ENCODE measurements at places on chromosomes 7 and 10. TPM values are rescaled to one million over a fixed set of nuclear protein-coding genes. Genes with fewer than 3 reads are reported as not detected.
A peak's percentile ranks its signal among the peaks of the same experiment; 100 is the strongest.

The TUBAL3 gene
- total RNA-seq: 6.3 TPM

The OGA gene
- 41.6 TPM for total RNA-seq

The STEAP2 gene
- 0.02 TPM for total RNA-seq

DNA sequence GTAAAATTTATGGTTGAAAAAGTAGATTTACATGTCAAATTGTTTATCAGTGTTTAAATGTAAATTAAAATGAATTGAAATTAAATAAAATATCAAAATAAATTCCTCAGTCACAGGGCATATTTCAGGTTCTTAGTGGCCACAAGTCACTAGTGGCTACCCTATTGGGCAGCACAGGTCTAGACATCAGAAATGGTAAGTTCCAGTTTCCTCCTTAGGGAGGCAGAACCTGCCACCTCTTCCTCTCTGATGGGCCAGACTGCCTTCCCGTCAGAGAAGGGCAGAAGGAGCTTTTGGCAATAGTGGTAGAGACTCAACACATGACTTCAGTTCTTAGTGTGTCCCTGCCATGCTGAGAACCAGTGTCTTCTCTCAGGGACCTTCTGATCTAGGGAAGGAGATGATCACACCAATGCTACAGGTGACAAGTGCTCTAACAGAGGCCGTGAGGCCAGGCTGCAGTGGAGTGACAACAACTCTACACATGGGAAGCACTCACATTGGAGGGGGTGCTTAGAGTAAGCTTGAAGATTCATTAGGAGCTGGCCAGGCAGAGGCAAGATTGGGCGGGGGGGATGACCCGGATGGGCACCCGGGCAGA is 14.4 kb upstream of the PCBD1 start:
- DNase-seq: peak; percentile 36

DNA sequence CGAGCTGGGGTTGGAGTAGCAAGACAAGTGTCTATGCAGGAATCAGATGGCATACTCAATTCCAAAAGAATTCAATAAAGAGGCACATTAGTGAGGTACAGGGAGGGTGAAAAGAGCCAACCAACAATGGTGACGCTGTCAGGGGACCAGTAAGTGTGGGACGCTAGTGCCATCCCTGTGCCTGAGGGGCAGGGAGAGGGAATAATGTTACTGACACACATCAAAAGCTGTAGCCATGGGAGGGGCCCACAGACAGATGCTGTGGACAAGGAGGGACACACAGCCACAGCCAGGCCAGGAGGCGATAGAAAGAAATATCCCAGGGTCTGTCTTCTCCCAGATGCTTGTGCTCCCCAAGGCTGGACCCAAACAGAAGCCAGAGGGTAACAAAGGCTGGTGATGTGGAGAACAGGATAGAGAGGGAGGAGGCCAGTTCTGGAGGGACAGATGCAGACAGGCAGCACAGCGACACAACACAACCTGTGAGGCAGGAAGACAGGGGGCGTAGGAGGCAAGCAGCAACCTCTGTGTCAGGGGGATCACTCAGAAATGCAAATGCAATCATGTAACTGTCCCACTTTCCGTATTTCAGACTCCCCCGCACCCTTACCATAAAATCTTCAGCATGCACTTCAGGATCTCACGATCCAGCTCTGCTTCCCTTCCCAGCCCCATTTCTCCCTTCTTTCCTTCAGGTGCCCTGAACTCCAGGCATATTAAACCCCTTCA is 240.5 kb upstream of the FZD8 start:
- no peak for DNase-seq

GRCh38 chr7:139453673-139454321 is 29.7 kb downstream of the KLRG2 start:
- DNase-seq: no peak

DNA sequence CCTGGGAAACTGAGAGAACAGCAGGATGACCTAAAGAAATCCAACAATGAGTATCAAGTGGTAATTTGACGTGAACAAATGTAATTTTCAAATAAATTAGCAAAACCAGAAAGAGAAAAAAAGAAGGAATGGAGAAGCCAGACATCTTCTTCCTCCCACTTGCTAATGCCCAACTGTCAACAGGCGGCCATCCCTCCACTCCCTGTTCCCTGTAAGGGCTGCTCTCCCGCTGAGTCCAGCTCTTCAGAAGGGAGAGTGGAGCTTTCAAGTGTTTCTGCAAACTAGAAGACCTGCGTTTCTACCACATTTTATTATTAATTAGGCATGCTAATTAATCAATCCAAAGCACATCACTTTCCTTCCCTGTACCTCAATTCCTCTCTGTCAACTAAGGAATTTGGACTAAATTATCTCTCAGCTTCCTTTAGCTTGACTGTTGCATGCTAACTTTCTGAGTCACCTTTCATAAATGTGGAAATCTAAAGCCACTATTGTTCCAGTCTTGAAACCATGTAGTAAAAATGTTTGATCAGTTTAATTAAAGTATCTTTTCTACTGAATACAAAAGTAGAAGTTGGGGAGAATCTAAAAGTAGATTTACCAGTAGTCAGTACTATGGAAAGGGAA is 48.4 kb upstream of the CUL1 start:
- no peak for DNase-seq

- no peak for DNase-seq
These were observed 153.8 kb downstream of the PRKG1 start for GRCh38 chr10:51227897-51228713.

- peak; percentile 32 for DNase-seq
These were observed 108.0 kb upstream of the YAE1 start for GRCh38 chr7:39458061-39458745.

DNA sequence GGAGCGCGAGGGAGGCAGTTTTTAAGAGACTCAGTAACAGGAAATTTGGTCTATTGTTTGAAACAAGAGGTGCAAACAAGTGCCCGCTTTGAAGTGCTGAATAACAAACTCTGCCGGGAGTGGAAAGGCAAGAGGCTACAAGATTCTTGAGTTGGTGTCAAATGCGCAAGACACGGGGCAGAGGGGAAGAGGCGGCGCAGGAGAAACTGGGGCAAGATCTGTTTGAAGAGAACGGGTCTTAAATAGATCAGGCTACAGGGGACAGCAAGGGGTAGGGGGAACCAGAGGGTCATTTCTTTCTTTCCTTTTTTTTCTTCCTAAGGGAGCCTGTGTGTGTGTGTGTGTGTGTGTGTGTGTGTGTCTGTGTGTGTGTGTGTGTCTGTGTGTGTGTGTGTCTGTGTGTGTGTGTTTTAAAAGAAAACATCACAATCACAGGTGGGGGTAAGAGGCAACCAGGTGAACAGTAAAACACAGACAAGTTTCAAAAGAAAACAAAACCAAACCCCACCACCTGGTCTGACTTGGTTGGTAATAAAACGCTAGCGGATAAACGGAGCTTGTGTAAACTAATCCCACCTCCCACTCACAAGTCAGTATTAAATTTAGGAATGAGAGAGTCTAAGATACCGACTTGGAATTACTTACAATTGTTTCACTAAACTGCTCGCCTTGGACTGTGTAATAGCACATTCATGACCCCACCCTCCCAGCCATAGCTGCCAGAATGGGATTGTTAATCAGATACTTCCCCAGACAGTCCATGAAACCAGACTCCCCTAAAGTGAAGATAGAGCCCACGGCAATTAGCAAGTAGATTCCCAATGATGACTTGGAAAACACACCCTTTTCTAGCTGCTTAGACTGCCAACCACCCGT is 13.1 kb upstream of the CUX1 start:
- peak; percentile 13 for DNase-seq

DNA sequence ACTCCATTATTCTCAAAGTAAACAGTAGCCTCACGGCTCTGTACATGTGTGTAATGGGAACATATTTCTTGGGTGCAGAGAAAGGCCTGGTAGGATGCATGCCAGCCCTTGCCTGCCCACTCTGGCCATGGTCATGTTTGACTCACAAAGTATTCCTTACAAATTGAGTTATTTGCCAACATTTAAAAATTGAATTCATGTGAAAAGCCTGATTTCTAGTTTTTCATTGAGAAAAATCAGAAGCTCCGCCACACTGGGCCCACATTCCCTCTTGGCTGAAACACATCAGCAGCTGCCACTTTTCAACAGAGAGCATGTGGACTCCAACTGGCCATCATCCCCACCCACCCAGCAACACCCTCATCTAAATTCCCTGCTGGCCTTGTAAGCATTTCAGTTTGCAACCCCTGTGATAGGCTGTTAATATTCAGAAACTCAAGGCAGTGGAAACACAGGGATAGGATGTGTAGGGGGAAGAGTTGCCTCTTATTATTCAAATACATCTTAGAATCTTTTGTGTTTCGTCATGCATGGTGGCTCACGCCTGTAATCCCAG is 40.9 kb downstream of the CDH23 start:
- DNase-seq: no peak

DNA sequence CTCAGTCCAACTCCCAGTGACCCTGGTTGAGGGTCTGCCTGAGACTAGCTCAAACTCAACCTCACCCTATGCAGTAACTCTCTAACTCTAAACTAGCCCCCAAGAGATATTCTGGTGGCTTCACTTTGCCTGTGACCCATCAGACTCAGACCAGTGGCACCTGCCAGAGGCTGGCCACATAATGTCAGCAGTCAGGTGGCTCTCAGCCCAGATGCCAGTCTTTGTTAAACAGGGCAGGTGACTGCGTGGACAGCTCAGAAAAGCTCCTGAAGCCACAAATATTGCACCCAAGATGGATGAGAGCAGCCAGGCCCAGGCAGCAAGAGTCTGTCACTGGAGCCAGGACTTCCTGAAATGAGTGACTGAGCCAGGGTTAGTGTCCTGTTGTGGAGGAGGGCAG is 129.7 kb upstream of the TCF7L2 start:
- no peak for DNase-seq

- no peak for DNase-seq
These were observed 70.2 kb upstream of the RAPGEF5 start for GRCh38 chr7:22427104-22427503.

- DNase-seq: no peak
These were observed 19.1 kb upstream of the GJD4 start for GRCh38 chr10:35585903-35586535.

DNA sequence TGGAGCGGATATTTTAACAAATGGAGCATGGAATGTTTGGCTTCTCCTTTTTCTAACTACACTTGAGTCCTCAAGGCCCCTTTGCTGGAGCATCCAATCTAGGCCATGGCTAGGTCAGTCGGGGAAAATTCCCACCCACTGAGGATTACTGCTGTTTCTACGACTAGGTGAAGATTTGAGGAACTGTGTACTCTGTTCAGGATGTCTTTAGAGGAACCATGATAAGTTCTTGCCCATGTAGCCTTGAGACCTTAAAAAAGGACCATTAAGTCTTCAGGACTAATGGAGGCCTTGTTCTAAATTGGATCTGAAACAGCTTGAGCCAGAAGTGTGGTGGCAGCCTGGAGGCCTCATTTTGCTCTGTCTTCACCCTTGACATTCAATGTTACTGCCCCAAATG is 6.2 kb downstream of the AGK start:
- DNase-seq: no peak

DNA sequence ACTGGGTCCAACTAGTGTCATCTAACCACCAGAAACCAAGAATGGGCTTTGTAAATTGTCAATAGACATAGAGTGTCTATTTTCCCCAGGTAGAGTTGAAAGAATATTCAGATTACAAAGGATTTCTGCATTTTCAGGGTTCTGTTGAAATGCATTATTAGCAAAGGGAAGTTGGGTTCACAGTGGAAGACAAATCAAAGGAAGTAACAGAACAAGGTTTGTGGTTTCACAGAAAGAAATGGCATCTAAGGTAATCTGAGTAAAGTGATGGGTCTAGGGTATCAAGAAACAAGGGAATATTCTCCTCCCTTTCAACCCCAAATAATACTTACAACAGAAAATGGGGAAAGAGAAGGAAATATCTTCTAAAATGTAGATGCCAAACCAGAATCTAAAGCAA is 25.8 kb downstream of the CEP41 start:
- DNase-seq: no peak

DNA sequence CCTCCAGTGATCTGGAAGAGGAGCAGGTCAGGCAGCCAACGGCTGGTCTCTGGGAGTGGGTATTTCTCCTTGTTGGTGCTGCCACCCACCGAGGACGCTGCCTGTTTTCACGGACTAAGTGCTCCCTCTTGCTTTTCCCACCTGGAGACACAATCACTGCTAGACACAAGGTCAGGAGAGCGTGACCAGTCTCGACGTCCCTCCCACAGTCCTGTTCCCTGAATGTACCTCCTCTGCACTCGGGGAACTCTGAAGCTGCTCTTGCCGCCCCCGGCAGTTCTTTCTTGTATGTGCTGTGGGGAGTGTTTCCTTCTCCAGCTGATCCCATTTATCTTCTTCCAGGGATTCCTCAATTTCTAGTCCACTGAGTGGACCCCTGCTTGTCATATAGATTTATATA is 89.4 kb downstream of the CYTH3 start:
- DNase-seq: no peak

DNA sequence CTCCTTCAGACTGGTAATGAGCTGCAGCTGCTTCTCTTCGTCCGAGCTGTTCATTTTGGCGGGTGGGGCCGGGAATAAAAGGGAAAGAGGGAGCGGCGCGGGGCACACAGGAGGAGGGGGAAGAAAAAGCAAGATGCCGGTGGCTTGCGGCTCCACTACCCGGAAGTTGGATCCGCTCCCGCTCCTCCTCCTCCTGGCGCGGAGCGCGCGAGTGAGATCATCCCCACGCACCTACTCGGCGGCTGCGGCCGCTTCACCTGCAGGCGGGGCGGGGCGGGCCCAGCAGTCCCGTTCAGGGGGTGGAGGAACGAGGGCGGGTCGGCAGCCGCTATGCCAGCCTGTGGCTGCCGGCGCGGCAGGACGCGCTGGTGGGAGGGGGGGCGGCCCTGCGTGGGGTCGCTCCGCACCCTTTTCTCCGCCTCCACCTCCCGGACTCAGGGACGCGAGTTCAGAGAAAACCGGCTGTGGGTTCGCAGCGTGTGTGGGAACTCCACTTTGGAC is at the start of gene SHTN1:
Gene SHTN1, minus strand, starts transcription at position 162 of the 501 bp plus-strand sequence. Its CDS starts 108 bp downstream, at position 54.
- DNase-seq: peak; percentile 73

GRCh38 chr10:5105626-5106025 is 11.4 kb downstream of the AKR1C3 start:
- no peak for DNase-seq

DNA sequence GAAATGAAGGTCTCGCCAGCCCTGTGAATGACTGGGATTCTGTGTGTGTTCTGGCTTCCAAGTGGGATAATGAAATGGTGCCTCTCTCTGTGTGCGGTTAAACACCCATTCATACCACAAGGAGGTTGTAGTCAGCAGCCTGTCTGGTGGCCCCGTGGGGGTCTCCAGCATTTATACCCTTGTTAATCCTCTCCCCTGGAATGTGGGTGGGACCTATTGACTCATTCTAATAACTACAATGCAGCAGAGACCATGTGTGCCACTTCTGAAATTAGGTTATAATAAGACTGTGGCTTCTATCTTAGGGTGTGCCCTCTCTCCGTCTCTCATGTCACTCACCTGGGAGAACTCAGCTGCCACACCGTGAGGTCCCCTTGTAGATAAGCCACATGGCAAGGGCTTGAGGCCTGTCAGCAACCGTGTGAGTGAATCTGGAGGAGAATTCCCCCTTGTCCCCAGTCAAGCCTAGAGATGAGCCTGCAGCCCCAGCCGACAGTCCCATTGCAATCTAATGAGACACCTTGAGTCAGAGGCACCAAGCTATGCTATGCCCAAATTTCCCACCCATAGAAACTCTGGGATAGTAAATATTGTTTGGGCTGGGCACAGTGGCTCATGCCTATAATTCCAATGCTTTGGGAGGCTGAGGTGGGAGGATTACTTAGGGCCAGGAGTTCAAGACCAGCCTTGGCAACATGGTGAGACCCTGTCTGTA is 106.8 kb downstream of the GALNT17 start:
- no peak for DNase-seq

All from K562 (cell line).